H54 (cell line): ENCODE measurements at places on chromosomes 5 and 9.

DNA sequence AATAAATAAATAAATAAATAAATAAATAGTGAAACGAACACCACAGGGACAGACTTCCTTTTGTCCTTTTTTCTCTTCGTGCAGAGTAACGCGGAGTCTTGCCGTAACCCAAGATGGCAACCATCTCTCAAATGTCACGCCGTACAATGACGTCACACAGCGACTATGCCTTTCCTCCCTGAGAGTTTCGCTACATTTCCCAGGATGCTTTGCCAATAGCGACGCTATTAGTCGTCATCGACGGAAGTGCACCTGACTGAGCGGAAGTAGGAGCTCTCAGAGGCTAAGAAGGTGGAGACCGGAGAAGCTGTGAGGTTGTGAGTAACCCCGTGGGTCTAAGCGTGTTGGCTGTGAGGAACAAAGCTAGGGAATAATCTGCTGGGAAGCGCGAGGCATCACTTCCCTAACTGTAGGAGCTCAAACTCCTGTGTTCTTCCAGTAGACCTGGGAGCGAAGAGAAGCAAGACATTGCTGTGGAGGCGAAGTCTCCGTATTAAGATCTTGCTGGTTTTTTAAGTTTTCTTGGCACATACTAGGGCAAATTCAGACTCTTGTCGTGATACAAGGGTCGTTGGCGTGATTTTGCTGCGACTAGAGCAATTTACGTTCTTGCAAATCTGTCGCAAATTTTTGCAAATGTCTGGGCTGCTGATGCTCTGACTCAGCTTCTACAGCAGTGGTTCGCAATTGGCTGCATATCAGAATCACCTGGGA, at the start of gene TTC1:
TTC1 (plus strand) TSS at position 263 of the 714 bp plus-strand sequence. CDS start 1,390 bp downstream, outside the sequence.
- peak; percentile 65 for DNase-seq

- DNase-seq: peak; percentile 60
Measured at GRCh38 chr9:106862821-106863720, at the start of gene ZNF462. Gene ZNF462 (plus strand): TSS chr9:106863166. CDS start chr9:106923384, 60,218 bp downstream.

DNA sequence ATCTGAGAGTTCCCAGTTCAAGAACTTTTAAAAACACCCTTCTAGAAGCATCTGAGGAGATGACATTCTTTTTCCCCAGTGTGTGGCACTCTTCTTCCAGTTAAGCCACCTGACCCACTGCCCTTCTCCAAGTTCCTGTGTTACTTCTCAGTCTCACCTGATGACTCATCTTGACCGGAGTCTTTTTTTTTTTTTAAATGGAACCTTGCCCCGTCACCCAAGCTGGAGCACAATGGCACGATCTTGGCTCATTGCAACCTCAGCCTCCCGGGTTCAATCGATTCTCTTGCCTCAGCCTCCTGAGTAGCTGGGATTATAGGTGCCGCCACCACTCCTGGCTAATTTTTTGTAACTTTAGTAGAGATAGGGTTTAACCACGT, 224.1 kb upstream of the DAB2 start:
- DNase-seq: peak; percentile 46

DNA sequence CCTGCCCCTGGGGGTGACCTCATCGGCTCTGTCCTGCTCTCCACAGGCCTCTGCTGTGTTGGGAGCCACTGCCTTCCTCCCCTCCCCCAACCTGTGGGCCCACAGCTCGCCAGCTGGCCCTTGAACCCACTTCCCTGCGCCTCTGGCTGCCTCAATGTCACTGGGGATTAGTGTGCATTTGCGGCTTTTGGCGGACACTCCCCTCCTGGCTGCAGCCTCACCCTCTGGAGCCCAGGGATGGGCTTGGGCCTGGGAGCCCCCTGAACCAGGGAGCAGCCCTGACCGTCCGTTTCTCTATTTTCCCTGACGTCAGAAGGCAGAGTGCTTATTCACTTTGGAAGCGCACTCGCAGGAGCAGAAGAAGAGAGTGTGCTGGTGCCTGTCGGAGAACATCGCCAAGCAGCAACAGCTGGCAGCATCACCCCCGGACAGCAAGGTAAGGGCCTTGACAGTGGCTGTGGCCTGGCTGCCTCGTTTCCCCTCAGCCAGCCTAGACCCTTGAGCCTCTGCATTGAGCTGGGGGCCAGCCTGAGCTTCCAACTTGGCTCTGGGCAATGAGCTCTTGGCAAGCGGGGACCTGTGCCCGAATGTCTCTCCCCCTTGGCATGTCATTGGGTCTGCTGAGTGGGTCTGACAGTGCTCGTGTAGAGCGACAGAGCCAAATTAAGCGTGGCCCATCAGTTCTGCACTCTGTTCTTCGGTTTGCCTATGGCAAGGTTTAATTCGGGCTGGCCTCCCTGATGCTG, 73.1 kb downstream of the RGS3 start:
- no peak for DNase-seq

DNA sequence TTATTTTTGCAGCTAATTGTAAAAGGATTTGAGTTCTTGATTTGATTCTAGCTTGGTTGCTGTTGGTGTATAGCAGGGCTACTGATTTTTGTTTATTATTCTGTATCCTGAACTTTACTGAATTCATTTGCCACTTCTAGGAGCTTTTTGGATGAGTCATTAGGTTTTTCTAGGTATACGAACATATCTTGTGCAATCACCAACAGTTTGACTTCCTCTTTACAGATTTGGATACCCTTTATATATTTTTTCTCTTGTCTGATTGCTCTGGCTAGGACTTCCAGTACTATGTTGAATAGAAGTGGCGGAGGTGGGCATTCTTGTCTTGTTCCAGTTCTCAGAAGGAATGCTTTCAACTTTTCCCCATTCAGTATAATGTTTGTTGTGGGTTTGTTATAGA, 210.8 kb downstream of the FGF10 start:
- DNase-seq: no peak

DNA sequence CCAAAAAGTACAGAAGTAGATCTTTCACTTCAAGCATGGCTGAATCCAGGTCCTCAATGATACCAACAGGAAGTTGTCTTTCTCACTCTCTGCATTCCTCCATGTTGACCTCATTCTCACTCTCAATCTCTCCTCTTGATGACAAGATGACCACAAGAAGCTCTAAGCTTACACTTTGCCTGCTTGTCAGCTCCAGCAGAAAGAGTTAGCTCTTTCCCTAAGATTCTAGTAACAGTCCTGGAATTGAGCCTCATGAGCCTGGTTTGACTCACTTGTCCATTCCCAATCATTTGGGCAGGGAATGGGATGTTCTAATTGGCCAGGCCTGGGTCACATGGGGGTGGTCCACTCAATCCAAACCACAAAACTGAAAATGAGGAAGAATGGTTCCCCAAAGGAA, 3.3 kb upstream of the CLTA start:
- no peak for DNase-seq

DNA sequence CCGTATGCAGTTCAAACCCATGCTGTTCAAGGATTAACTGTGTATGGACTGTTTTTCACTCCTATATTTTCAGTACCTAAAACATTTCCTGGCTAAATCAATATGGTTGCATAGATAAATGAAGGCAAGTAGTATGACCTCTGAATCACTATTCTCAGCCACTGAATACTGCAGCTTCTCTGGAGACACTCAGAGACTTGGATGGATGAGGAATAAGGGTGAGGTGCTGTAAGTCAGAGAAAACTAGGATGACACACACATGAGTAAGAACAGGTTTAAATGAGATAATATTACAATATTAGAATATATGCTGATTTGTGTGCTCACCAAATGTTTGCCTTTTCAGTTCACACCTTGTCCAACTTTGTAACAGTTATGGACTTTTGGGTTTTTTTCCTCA, 26.0 kb upstream of the ANXA1 start:
- no peak for DNase-seq

- DNase-seq: no peak
Measured at GRCh38 chr5:173660481-173661280, 44.2 kb upstream of the BOD1 start.

DNA sequence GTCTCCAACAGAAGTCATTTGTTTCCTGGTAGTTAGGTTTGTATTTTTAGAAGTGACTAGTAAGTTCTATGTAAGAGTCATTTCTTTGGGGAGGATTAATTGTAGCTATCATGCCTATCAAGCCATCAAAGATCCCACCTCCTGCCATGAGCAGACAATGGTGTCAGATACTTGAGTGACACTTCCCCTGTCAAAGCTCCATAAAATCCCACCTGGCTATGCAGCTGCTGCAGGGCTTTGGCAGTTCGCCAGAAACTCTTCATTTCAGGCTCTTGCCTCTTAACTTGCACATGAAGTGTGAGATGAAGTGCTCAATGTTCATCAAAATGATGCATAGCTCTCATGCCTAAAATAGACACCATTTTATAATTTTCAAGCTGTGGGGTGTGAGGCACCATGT, 312.1 kb downstream of the CDH12 start:
- no peak for DNase-seq

GRCh38 chr5:100777680-100778300, 125.3 kb downstream of the ST8SIA4 start:
- peak; percentile 7 for DNase-seq

DNA sequence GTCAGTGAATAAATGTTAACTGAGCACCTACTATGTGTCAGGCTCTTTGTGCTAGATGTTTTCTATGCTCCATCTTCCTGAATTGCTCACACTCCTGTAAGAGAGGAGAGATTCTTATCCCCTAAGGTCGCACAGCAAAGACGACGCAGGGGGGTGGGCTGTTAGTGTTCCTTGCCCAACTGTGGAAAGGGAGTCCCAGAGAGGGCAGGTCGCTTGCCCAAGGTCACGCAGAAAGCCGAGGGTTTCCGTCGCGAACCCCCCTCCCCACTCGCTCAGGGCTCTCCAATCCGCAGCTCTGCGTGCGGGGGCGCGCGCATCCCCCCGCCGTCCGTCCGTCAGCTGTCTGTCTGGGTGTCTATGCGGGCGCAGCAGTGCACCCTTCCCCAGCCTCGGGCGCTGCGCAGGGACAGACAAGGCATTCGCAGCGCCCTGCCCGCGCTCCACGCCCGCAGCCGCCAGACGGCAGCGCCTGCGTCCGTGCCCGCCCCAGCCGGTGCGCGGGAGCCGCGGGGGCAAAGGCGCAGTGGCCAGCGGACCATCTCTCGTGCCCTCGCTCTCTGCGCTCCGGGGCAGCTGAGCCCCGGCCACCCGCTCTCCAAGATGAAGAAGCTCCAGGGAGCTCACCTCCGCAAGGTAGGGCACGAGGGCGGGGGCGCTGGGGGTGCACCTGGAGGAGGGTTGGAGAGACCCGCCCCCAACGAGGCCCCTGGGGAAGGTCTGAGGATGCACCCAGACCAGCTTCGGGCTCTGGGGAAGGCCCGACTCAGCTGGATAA, at the start of gene SLC6A7:
SLC6A7 (plus strand) TSS at position 335 of the 775 bp plus-strand sequence; CDS start at position 601, 266 bp downstream.
- no peak for DNase-seq

DNA sequence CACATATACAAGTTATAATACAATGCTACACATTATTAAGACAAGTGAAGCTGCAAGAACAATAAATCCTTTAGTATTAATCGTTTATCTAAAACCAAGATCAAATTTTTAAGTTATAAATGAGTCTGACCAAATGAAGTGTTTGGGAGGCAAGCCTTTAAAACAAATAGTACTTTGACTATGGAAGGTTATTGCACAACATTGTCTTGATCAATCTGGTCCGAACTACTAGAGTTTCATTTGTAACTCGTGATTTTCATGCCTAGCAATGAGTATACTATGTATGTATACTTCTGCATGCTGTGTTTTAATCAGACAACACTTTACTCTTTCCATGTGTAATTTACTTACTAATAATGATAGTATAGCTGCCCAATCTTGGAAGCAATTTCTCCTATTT, 87.2 kb upstream of the GOLGA1 start:
- DNase-seq: no peak

GRCh38 chr5:36367524-36367923, 65.8 kb upstream of the RANBP3L start:
- DNase-seq: no peak

GRCh38 chr5:175836737-175837136, 34.6 kb upstream of the CPLX2 start:
- DNase-seq: no peak

DNA sequence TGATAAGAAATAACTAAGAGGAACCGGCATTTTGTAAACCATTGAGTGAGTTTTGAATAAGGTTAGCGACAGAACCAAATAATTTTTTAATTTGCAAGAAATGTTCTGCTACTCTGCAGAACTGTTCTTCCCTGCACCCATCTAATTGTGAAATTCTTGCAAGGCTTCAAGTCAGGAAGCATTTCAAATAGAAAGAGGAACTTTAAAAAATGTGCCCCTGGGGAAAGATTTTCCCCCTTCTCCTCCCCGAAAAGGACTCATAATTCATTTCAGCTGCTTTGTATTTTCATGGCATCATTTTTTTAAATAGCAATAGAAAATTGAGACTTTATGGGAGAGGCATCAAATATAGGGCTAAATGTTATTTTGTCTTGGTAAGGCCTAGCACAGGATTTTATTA, 180.9 kb upstream of the ANKRD55 start:
- DNase-seq: no peak

DNA sequence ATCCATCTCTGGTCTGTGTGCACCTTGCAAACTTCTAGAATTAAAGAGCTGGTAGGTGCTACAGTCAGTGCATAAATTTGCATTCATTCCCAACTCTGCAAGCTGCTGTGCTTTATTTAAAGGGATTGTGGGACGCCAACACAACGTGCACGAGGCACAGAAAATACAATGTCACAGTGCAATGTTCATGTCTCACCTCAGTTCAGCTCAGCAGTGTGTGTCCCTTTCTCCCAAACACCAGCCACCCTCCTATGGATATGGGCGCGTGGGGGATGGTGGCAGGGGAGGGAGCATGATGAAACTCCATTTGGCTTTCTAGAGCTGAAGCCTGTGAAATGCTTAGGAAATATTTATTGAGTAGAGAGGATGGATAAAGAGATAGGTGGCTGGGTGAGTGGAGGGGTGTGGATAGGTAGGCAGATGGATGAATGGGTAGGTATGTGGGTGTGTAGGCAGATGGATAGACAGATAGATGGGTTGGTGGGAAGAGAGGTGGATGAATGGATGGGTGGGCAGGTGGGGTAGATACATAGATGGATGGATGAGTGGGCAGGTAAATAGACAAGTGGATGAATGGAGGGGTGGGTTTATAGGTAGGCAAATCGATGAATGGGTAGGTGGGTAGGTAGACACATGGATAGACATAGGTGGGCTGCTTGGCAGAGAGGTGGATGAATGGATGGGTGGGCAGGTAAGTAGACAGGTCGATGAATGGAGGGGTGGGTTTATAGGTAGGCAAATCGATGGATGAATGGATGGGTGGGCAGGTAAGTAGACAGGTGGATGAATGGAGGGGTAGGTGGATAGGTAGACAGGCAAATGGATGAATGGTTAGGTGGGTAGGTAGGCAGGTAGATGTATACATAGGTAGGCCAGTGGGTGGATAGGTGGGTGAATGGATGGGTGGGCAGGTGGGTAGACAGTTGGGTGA, 92.7 kb upstream of the FCN2 start:
- DNase-seq: no peak

DNA sequence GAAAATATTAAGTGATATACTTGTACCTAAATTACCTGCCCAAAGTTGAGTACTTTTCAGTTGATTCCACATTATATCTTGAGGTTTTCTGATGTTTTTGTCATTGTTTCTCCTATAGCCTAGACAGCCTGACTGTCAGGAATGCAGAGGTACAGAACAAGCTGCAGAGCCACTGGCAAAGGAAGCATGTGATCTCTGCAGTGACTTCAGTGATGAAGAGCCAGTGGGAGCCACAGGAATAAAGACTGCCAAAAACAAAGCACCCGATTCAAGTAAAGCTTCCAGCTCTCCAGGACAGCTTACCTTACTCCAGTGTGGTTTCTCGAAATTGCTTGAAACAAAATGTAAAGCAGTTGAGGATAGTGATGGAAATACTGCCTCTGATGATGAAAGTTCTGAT, 96.3 kb downstream of the ERCC6L2 start:
- no peak for DNase-seq
